ENCODE measurements at places on chromosomes 3 and 15.
A peak's percentile ranks its signal among the peaks of the same experiment; 100 is the strongest.

GRCh38 chr3:94167346-94167745 lies 104.5 kb downstream of the NSUN3 start:
- DNase-seq = no peak

GRCh38 chr3:128781164-128781563 lies 55.2 kb downstream of the RAB7A start:
- DNase-seq = no peak

GRCh38 chr15:90039996-90040395 lies 38.9 kb downstream of the ZNF710 start:
- no peak for DNase-seq

- no peak for DNase-seq
Observed at GRCh38 chr3:187828579-187829452, 83.5 kb upstream of the BCL6 start.

GRCh38 chr3:130850044-130850797 lies 43.7 kb upstream of the ATP2C1 start:
- peak; percentile 67 for DNase-seq

DNA sequence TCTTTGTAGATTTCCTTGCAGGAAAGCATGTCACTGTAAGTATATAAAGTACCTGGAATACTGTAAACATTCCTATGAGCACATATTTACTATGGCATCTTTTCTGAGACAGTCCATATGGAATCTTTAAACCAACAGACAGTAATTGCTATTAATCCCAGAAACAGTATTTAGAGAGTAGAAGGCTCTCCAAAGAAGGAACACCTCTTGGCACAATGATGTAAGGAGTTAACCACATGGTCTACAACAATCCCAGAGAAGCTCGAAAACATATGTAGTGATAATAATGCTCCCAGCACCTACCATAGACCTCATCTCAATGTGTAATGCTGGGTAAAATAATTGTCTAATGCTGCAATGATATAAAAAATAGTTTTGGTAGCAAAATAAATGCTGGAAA lies 95.8 kb upstream of the IL12A start:
- no peak for DNase-seq

- DNase-seq = no peak
Observed at GRCh38 chr15:74773329-74773728, 8.6 kb upstream of the CSK start.

DNA sequence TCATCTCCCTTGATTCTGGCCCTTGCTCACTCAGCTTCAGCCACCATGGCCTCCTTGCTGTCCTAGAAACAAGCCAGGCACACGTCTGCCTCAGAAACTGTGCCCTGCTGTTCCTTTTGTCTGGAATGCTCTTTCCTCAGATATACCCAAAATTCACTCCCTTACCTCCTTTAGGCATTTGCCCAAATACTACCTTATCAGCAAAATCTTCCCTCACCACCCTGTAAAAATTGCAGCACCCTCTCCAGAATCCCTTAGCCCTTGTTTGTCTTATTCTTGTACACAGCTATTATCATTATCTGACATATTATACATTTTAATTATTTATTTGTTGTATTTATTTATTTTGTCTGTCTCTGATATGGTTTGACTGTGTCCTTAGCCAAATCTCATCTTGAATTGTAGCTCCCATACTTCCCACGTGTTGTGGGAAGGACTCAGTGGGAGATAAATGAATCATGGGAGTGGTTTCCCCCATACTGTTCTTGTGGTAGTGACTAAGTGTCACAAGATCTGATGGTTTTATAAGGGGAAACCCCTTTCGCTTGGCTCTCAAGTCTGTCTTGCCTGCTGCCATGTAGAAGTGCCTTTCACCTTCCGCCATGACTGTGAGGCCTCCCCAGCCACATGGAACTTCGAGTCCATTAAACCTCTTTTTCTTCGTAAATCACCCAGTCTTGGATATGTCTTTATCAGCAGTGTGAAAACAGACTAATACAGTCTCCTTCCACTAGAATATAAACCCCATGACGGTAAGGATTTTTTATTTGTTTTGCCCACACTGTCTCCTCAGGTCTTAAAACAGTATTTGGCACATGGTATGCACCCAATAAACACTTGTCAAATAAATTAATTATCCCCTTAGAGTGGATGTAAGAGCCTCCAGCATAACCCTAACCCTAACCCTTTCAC lies 60.0 kb upstream of the STT3B start:
- peak; percentile 60 for DNase-seq

DNA sequence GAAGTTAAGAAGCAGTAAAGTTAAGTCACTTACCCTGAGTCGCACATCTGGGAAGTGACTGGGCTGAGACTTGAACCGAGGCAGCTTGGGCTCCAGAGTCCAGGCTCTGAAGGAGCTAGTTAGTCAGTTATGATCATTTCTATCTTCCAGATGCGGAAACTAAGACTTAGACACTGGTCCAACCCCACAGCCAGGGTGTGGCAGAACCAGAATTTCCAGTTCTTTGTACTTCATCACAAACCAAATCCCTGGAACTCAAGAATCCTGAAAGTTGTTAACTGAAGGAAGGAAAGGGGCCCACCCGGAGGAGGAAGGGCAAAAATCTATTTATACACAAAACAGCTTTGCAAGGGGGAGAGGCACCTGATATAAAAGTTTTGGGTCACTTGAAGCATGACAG lies 389.9 kb downstream of the SHQ1 start:
- no peak for DNase-seq

DNA sequence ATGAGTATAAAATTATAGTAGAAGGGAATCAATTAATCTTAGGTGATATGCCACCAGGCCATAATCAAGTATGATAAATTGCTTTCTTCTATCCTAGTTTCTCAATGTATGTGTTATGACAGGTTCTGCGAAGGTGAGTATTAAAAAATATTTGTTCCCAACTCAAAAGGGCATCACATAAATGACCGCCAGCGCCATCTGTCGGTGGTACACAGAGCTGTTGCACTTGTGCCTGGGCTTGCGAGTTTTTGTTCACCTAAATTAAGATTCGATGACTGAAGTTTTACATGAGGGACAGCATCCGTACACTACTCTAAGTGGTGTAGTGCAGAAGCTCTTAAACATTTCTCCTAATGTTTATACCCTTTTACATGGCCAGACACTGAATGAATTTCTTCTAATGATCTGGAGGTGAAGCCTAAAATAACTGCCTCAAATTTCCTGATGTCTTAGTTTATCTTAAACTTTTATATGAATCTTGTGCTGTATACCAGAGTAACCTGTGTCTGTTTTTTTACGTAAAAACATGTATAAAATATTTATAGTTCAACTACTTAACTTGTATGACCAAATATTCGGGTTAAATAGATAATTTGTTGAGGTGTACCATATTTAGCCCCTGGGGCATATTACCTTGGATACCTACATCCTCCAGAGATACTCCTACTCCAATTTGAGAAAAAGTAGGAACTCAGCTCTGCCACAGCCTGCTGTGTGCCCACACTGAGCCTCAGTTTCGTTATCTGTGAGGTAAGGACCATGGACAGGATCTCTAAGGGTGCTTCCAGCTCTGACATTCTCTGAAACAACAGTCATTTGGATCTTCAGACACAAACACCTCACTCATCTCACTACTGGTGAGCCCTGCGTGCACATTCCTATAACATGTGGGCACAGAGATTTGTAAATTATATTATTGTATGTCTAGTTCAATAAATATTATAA lies 365.6 kb downstream of the MAGI1 start:
- DNase-seq = peak; percentile 3

GRCh38 chr3:87268646-87269211 lies 7.7 kb downstream of the POU1F1 start:
- no peak for DNase-seq

- DNase-seq = no peak
Observed at GRCh38 chr3:113454630-113455029, 13.3 kb upstream of the CFAP44 start.

- no peak for DNase-seq
Observed at GRCh38 chr3:39118079-39118478, 10.6 kb downstream of the TTC21A start.

GRCh38 chr3:40690749-40691451 lies 166.1 kb downstream of the ZNF621 start:
- no peak for DNase-seq

DNA sequence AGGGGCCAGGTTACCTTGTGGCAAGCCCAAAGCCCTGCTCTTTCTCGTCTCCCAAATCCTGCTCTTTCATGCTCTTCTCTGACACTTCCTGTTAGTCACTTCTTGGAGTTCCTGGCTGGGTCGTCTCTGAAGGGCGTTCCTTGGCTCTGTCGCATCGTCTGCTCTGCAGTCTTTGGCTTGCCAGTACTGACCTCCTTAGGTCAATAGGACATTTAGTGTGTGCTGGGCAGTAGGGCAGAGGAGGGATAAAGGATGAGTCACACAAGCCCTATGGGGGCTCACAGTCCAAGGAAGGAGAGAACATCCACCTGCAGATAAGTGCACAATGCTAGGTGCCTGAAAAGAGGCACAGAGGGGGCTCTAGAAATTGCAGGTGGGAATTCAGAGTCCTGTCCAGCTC lies 87.5 kb downstream of the FAM43A start:
- DNase-seq = no peak

GRCh38 chr3:66483006-66483405 lies 17.8 kb downstream of the LRIG1 start:
- no peak for DNase-seq

DNA sequence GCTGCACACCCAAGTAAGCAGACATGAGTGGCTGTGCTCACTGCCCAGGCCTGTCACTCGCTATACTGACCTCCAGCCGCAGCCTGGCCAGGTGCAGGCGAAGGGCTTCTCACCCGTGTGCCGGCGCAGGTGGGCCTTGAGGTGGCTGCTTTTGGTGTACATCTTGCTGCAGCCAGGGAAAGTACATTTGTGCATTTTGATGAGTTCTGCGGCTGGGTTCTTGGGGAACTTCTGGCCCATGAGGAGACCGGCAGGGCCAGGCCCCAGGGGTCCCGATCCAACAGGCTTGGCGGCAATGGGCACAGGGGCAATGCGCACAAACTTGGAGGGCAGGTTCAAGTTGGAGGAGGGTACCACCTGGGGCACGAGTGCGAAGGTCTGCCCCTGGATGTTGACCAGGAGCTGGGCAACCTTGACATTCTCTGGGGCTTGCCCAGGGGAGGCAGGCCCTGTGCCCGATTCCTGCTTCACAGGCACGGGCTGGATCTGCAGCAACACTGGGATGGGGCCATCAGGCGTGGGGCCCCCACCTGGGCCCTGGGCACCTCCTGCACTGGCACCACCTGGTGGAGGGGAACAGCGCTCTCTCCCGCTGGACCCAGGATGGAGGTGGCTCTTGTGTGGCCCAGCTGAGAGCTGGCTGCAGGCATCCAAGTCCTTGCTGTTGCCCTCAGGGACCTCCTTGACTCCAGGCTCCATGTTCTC lies 5.3 kb downstream of the KLF15 start:
- DNase-seq = no peak

- DNase-seq = no peak
Observed at GRCh38 chr3:33246786-33247185, 28.2 kb upstream of the SUSD5 start.

DNA sequence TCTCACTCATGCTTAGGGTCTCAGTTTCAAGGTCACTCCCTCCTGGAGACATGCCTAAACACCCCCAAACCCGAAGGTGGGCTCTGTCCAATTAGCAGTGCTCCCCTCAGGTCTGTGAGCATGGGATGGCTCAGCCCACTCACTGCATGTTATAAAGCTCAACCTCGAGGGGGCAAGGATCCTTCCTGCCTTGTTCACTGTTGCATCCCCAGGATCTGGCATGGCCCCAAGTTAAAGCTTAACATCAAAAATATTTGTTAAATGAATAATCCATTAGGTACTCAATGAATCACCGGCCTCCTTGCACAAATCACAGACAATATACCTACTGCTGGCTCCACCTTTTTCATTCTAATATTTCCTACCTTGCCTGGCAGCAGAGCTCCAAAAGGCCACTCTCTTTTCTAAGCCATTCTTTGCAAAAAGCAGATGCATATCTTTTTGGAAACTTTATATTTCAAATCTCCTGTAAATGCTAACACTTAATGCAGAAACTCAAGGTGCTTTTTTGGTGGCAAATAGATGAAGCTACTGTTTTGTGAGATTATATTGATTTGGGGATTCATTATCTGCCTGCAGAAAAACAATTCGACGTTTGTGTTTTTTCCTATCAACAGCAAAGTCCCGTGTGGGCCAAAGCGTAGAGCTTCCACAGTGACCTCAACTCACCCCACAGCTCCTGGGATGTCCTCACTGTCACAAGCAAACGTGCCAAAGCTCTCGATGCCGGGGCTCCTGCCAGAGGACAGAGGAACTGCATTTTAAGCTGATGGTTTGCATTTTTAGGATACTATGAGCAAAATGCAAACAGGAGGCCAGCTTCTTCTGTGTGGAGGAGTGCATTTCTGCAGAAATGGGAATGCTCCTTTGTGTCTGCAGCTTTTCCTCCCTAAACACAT lies 35.4 kb downstream of the PCOLCE2 start:
- no peak for DNase-seq

DNA sequence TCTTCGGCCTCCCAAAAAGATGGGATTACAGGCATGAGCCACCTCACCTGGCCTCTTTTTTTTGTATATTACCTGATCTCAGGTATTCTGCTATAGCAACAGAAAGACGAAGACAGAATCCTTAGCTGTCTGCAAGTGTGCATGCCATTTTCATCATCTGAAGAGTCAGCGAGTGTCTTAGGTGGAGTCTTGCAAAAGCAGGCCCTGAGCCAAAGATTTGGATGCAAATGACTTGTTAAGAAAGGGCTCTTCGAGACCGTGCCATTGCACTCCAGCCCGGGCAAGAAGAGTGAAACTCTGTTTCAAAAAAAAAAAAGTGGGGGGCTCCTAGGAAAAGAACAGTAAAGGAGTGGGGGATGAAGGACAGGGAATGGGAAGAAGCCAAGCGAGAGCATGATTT lies 10.2 kb upstream of the TRIM69 start:
- no peak for DNase-seq

DNA sequence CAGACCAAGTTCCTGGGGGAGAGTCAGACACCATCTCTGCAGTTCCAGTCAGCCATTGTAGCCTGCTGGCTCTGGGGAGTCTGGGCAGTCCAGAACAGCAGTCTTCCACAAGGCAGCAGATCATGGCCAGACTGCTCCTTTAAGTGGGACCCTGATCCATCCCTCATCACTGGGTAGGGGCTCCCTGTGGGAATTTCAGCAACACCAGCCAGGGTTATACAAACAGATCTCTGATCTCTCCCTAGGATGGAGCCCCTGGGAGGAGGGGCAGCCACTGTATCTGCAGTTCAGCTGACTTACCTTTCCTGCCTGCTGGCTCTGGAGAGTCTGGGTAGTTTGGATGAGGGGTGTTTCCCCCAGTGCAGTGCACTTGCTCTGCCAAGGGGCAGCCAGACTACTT lies 42.1 kb upstream of the UNC13C start:
- no peak for DNase-seq

DNA sequence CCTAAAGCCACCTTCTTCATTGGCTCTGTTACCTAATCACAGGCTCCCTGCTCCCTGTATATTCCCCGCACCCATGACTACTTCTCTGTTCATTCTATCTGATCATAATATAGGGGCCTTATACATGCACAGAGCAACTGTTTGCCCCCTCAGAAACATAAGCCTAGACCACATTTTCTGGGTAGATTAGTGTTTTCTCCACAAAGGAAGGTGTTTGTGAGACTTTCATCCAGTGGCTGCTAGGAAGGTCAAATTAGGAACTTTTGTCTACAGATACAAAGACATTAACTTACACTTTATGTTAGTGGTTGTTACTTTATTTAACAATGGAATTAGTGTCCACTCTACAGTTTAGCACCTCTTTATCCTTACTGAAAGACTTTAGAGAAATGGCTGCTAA lies 174.9 kb downstream of the GHSR start:
- DNase-seq = no peak

- no peak for DNase-seq
Observed at GRCh38 chr15:72491768-72492167, 17.6 kb downstream of the ARIH1 start.

GRCh38 chr15:95141486-95141885 lies 910.1 kb downstream of the MCTP2 start:
- DNase-seq = no peak

- no peak for DNase-seq
Observed at GRCh38 chr3:157573780-157574378, 70.7 kb upstream of the VEPH1 start.
